ENCODE measurements at places on chromosomes 11 and 22. TPM values are rescaled to one million over a fixed set of nuclear protein-coding genes. Genes with fewer than 3 reads are reported as not detected.

CPT1B gene
- total RNA-seq, result 59.8 TPM

APOBEC3B gene
- 9.8 TPM for total RNA-seq

TNNI2 gene
- total RNA-seq, result 1.6 TPM

DDTL gene
- 4.1 TPM for total RNA-seq

OR51B4 gene
- total RNA-seq, result not detected

CSRP3 gene
- not detected for total RNA-seq

MRPL11 gene
- total RNA-seq, result 26.7 TPM

ZNF143 gene
- total RNA-seq, result 56.5 TPM

CBLIF gene
- total RNA-seq, result not detected

IGSF9B gene
- total RNA-seq, result 0.37 TPM

RBMXL2 gene
- not detected for total RNA-seq

TIGD3 gene
- 6.1 TPM for total RNA-seq

APOBEC3H gene
- total RNA-seq, result 0.59 TPM

LMO1 gene
- total RNA-seq, result not detected

F2 gene
- total RNA-seq, result not detected

NLRP6 gene
- total RNA-seq, result 2.7 TPM

YIF1A gene
- 47.6 TPM for total RNA-seq

DTX4 gene
- 43.3 TPM for total RNA-seq

MUC5AC gene
- not detected for total RNA-seq

CTNND1 gene
- 54.4 TPM for total RNA-seq

PANX2 gene
- total RNA-seq, result 0.59 TPM

RFPL1 gene
- total RNA-seq, result not detected

SAA4 gene
- total RNA-seq, result not detected

BTG4 gene
- not detected for total RNA-seq

DEFB131B gene
- total RNA-seq, result not detected

UPK3A gene
- total RNA-seq, result not detected

RAB3IL1 gene
- 0.29 TPM for total RNA-seq

C22orf15 gene
- 1.0 TPM for total RNA-seq

ADM2 gene
- 3.7 TPM for total RNA-seq

OLFML1 gene
- total RNA-seq, result not detected

SAA2 gene
- not detected for total RNA-seq
